NCI-H69 (cell line): ENCODE measurements at places on chromosomes 2 and 18.

DNA sequence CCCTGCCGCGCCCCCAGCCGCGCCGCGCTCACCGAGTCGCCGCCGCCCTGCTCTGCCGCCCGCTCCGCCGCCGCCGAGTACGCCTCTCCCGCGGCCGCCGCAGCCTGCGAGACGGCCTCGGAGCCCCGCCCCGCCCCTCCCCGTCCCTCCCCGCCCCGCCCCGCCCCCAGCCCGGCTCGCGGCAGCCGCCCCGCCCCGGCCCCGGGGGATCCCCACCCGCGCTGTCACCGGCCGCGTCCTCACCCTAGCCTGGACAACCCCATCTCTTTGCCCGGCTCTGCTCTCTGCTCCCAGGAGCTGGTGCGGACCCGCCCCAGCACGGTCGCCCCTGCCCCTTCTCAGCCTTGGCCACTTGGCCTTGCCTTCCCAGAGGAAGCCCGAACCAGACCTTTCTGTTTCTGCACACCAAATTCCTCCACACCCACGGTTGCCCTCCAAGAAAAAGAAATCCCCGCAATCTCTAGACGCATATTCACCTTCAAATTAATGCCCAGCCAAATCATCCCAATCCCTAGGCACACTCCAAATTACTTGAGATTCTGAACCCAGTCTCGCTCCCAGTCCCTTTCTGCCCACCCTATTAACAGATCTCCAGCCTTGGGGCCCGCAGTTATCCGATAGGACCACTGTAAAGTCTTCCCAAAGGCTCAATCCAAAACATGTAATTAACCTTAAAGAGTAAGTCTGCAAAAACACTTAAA lies at the start of gene CYRIA:
Gene CYRIA (minus strand): TSS at position 87 of the 701 bp plus-strand sequence. CDS start 77,715 bp downstream, outside the sequence.
- DNase-seq, result peak; percentile 47

- DNase-seq, result no peak
These were observed 48.4 kb upstream of the YPEL5 start for GRCh38 chr2:30098266-30099005.

GRCh38 chr2:238504181-238504931 lies 77.6 kb downstream of the ASB1 start:
- peak; percentile 92 for DNase-seq

DNA sequence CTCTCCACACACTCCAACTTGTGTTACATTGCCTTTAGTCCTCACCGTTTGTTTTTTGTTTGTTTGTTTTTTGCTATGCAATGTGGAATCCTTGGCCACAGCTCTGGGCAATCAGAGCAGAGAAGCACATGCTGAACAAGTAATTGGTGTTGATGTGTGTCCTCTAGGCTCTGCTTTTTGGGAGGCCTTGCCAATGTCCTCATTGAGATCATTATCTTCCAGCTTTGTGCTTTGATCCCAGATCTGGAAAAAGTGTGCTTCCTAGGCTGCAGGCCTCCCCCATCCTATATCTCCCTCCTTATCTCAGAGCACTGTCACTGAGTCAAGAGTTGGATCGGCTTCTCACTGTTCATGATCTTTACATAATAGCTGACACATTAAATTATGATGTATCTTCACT lies 25.9 kb downstream of the OSR1 start:
- DNase-seq, result no peak

GRCh38 chr18:35387152-35387571 lies 10.0 kb upstream of the ZNF396 start:
- peak; percentile 64 for DNase-seq

- DNase-seq, result no peak
These were observed 489.4 kb downstream of the LRP1B start for GRCh38 chr2:141641462-141641861.

GRCh38 chr2:177753682-177754491 lies 318.7 kb downstream of the PDE11A start:
- peak; percentile 81 for DNase-seq

DNA sequence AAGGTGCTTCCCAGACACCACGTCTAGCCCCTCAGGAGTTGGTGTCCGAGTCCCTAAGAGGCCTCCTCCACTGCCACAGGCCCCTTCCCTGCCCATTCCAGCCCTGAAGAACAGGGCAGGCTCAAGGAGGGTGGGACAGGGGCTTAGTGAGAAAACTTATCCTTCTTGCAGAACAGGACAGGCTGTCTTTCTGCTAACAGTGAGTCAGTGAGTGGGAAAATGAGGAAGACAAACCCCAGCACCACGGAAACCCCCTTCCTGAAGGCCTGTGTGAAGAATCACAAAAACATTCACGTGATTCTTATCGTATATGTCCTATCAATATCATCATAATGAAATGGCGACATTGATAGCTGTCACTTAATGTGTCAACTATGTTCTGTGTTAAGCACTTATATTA lies 9.8 kb downstream of the FZD7 start:
- no peak for DNase-seq

DNA sequence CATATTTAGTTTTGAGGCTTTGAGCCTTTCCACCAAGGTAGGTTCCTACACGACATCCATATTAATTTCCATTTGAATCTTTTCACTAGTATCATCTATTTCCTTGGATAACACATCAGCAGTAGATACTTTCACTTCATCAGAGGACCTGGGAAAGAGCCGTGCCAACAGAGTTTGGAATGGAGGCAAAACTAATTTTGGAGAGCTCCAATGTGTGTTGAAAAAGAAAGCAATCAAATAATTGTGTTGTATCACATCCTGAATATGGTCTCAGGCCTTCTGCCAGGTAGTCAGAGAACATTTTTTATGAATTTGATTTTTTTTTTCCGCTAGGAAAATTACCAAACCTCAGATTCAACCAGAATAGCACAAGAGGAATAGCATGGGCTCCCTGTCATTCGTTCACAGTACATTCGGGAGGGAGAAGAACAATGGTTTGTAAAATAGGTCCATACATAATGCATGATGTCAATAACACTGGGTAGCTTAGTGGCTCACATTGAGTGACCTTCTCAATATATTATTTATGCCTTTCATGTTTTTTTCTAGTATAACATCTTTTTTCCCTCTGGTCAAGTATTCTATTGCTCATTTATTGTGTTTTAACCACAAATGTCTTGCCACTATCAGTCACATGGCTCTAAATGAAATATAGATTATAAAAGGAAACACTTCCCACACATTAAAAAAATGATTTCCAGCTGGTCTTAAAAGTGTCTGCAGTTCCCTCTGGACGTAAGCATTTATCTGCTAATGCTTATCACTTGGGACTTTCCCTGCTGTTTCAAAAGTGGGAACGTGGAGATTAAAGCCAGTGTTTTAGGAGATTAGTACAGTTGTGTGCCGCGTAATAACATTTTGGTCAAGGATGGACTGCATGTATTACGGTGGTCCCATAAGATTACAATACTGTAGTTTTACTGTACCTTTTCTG lies 68.6 kb upstream of the RAPH1 start:
- DNase-seq, result no peak

DNA sequence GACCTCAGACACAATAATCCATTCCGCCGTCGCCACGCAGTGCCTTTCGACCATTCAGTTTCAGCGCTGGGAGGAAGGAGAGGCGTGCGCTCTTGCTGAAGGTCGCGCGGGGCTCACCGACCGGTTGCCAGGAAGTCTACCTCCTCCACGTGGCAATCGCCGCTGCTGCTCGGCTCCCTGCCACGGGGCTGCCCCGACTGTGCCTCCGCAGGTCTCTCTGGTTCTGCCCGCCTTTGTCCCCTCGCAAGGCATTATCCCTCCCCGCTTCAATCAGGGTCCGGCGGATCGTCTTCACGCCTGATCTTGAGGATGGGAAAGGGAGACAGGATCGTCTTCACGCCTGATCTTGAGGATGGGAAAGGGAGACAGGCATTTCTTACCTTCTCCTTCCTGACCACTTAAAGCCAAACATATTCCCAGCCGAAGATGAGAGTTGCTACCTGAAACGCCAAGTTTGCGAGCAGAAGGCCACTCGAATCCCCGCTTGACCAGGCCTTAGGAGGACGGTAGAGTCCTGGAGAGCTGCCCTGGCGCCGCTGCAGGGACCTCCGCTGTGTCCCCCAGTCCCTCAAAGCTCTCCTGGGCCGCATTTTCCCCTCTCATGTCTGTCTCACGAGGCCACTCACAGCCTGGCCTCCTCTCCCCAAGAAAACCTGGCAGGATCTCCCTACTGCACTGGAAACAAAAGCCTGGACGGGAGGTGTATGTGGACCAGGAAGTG lies 4.3 kb upstream of the GPR45 start:
- peak; percentile 22 for DNase-seq

- no peak for DNase-seq
These were observed 5.3 kb upstream of the ASAP2 start for GRCh38 chr2:9201185-9201891.

DNA sequence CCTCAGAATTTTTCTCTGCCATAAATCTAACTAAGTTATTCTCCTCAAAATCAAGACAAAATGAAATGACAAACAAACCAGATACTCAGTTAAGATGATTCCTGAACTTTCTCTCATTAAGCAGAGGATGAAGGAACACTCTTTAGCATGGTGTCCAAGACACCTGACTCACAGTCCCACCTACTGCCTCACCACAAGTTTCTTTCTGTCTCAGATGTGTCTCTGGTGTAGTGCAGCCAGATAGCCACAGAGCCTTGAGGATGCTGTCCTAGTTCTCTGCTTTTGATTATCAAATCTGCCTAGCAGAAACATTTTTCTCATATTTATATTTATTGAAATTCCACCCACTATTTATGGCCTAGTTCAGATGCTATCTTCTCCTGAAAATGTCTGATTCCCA lies 103.6 kb upstream of the TMEM200C start:
- no peak for DNase-seq

DNA sequence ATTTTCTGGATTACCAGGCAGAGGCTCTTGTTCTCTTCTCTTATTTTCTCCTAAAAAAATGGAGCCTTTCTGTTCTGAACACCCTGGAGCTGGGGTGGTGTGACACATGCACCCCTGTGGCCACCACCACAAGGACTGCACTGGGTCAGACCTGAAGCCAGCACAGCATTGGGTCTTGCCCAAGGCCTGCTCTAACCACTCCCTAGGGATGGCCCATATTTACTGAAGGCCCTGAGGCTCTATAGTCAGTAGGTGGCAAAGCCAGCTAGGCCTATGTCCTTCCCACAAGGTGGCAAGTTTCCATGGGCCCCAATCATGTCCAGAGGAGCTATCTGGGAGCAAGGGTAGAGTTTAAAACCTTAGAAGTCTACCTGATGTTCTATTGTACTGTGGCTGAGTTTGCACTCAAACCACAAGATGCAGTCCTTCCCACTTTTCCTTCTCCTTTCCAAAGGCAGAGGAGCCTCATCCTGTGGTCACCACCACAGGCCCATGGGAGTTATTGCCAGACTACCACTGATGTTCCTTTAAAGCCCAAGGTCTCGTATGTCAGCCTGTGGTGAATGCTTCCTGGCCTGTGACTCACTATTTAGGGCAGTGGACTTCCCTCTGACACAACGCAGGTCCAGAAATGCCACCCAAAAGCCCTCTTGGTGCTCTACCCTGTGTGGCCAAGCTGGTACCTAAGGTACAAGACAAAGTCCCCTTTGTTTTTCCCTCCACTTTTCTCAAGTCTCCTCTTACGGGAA lies 15.0 kb upstream of the FMNL2 start:
- DNase-seq, result no peak

DNA sequence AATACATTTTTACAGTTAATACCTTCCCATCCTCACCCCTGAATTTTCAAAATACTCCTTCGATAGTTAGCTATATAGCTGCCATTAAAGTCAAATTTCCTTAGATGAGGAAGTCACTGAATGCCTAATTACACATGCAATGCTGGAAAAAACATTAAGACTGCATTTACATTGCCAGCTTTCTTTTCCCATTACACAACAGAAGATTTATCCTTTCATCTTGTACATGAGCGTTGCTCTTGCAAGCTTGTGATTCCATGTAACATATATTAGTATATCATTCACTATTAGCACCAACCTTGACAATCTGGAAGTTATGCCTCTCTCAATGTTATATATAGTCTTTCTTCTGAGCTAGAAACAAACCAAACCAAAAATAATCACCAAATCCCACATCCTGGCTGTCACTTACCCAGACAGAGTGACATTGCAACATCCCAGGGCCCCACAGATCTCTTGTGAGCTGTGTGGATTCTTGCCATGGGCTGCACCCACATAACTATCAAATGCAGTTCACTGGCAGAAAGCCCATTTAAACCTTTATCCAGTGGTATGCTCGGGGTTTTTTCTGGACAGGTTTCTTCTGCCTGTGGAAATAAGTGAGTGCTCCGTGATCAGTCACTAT lies 79.2 kb upstream of the PAPOLG start:
- DNase-seq, result no peak

- no peak for DNase-seq
These were observed 608.2 kb upstream of the ACVR2A start for GRCh38 chr2:147236601-147237000.

- peak; percentile 66 for DNase-seq
These were observed 10.5 kb upstream of the CDK15 start for GRCh38 chr2:201795607-201796477.

DNA sequence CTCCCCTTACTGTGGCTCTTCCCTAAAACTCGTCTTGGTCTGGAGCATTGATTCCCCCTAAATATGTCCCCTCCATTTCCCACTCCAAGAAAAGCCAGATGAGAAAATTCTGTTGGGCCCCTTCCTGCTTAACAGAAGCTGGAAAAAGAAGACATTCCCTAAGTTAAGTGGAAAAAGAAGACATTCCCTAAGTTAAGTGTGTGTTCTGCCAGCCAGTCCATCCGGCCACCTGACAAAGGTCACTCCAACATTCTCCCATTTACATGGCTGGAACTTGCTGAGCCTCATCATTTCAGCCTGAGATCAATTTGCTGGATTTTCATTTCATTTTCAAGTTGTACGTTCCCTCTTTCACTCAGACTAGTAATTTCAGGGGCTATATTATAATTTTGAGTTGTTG lies 52.0 kb downstream of the LYPD1 start:
- no peak for DNase-seq

GRCh38 chr2:121245913-121246312 lies 39.1 kb downstream of the TFCP2L1 start:
- DNase-seq, result no peak

DNA sequence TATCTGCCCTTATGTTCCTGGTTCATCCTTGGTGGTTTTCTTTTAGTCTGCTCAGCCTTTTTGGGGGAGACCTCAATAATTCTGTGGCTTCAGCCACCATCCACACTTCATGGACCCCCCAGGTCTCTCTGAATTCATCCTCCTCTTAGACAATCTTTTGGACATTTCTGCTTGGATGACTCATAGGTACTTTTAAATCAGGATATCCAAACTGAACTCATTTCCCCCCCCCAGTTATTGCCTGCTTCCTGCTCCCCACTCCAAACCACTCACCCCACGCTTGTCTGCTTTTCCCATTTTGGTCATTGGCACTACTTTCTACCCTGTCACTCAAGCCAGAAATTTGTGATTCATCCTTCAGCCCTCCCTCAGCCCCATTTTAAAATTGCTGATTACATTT lies 78.5 kb downstream of the TANC1 start:
- DNase-seq, result no peak
